Stimulated activated CD4-positive, alpha-beta T cell treated with anti-CD3 and anti-CD28 coated beads, Interleukin-1b, Interleukin-23, amount 100 ng/mL, for 4 hours (primary cell): ENCODE measurements at places on chromosomes 6 and 20.
A peak's percentile ranks its signal among the peaks of the same experiment; 100 is the strongest.

DNA sequence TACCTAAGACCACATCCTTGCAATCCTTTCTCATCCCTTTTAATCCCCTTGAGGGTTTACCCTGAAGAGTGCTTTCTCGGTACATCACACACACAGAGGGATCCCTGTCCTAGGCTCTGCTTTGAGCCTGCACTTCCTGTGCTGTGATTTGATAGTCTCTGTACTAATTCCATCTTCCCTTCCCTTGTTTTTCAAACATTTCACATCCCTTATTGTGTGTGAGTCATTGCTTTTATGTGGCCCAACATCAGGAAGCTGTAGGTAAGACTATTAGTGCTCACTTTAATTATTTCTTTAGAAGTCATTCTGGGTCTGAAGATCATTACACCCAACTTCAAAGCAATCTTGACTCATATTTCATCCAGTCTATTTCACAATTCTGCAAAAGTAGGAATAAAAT, 57.2 kb upstream of the ANKEF1 start:
- DNase-seq = no peak

DNA sequence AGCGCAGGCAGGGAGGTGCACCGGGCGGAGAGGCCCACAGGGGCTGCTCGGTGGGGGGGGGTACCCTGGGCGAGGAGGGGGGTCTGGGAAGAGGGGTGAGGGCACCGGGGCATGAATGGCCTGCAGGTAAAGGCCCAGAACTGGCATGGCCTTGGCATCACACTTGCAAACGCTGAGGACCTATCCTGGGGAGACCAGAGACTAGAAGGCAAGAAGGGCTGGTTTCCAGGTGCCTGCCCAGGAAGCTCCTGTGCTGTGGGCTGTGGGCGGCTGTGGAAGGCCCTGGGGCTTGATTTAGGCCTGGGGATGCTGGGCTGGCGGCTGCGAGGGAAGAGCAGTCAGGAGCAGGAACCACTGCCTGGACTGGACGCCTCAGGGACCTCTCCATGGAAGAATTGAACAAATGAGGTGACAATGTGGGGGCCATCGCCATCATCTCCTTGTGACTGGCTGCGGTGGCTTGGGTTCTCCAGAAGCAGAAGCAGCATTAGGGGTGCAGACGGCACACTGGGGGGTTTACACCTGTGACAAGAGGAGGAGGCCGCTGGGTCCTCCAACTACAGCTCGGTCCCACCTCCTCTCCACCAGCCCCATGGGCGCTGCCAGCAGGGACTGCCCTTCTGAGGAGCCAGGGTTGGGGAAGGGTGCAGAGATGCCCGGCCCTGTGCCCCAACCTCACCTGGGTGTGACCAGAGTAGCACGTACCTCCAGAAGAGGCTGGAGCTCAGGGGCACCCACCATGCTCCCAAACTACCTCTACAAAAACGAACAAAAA, 32.1 kb upstream of the IRF4 start:
- DNase-seq = no peak

DNA sequence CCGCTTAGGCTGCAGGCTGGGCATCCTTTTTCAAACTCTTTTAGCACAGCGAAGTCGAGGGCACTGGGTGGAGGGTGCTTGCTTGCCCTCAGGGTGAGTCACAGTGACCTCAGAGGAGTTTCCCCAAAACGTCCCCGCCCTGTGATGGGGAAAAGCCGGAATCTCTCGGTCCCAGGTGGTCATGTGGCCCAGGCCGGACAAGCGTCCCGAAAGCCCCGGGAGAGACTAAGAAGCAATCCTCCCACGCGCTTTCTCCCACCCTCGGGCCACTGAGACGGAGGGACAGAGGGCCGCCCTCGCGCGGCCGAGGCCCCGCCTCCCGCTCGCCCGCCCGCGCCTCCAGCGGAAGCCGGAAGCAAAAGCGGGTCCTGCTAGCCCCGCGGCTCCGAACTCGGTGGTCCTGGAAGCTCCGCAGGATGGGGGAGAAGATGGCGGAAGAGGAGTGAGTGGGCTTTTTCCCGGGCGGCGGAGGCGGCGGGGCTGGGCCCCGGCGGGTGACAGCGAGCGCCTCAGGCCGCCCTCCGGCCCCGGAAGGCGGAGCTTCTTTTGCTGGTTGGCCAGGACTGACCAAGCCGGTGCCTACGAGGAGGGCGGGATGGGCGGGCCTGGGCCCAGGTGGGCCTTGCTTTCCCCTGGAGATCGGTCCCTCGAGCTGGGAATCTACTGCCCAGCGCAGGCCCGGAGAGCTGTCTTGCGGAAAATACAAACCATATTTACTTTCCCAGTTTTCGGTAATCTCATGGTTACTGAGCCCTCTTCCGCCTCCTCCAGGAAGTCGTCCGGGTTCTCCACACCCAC, at the start of gene SLC9A8:
TSS of gene SLC9A8 (plus strand) at position 322 of the 798 bp plus-strand sequence. CDS start at position 417, 95 bp downstream.
- peak; percentile 68 for DNase-seq

GRCh38 chr6:40407239-40407638, 179.9 kb downstream of the LRFN2 start:
- DNase-seq = no peak

DNA sequence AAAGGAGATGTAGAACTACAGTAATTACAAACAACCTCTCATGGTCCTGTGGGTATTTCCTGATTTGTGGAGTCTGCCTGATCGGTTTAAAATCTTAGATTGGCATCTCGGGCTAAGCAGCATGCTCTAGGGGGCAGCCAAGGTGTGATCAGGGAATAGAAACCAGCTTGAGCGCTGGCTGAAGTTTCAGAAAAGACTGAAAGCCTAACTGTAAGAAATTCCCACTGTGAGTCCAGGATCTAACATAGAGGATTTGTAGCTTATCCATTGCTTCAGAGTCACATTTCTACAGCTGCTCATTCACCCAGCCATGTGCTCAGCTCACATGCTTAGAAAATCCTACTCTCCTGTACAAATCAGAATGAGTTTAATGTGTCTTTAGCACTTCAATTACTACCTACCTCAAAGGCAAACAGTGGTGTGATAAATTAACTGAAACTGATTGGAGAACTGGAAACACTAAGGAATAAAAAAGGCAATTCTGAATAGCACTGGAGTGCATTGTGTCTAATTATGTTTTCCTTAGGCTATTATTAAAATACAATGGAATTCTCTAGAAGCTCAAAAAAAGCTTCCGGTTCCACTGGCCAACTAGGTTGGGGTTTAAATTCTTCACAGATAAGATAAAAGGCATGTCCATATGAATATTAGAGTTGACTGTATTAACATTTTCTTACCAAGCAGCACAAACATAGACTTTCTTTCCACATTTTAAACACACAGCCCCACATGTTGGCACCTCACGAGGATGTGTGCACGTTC, 73.8 kb upstream of the MPC1 start:
- DNase-seq = no peak

DNA sequence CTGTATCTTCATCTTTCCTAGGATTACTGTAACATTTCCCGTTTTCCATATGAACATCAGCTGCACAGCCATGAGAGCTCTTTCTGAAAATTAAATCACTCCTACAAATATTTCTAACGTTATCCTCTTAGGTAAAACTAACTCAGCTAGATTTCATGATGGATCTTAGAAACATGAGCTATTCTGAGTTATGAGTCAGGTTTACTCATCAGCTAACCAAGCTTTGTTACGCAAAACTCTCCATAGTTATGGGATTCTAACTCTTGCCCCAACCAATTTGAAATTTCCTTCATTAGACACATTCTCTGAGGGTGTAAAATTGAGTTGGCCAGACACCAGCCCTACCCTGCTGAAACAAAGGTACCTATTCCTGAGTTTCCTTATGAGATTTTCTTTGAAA, 14.0 kb downstream of the DEFB110 start:
- DNase-seq = no peak

GRCh38 chr20:823574-823902, 10.0 kb upstream of the FAM110A start:
- DNase-seq = no peak

- no peak for DNase-seq
Measured at GRCh38 chr6:47042275-47042791, at the start of gene ADGRF1. ADGRF1 (minus strand) TSS chr6:47042332; CDS start chr6:47029061, 13,271 bp downstream.

GRCh38 chr6:141618180-141618581, 514.5 kb upstream of the GJE1 start:
- DNase-seq = no peak

DNA sequence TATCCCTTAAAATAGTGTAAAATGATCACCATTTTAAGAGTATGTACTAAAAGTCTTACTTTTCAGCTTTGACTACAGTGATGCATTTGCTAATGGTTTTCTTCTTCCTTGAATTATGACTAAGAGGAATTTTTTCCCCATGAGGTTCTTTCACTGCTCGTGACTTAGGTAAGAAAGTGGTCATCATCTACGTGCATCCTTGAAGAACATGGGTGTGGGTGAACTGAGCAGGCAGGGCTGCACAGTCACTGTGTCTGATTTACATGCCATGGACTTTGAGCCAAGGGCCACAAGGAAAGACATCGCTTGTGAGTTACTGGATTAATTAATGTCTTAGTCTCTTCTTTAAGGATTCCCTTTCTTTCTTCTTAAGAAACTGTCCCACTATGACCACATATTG, 33.3 kb downstream of the NQO2 start:
- no peak for DNase-seq
